Ovary (tissue), 10 donors: ENCODE measurements at places on chromosomes 2 and 18.

GRCh38 chr2:101297383-101297782 is 11.1 kb downstream of the RNF149 start:
- no peak for DNase-seq

GRCh38 chr2:34892256-34892655 is 1293.2 kb upstream of the FAM98A start:
- DNase-seq = no peak

DNA sequence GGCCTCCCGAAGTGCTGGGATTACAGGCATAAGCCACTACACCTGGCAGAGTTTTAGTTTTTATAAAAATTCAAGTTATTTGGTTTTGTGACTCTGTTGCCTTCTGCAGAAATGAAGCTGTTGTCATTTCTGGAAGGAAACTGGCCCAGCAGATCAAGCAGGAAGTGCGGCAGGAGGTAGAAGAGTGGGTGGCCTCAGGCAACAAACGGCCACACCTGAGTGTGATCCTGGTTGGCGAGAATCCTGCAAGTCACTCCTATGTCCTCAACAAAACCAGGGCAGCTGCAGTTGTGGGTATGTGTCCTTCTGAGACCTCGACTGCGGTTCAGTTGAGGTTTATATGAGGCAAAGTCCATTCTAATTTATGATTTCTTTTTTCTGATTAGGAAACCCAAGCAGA is 7.2 kb downstream of the MTHFD2 start:
- no peak for DNase-seq

- DNase-seq = no peak
Observed at GRCh38 chr2:189046320-189046719, 72.1 kb downstream of the COL3A1 start.

GRCh38 chr18:79071503-79072210 is 2.5 kb downstream of the ATP9B start:
- no peak for DNase-seq

DNA sequence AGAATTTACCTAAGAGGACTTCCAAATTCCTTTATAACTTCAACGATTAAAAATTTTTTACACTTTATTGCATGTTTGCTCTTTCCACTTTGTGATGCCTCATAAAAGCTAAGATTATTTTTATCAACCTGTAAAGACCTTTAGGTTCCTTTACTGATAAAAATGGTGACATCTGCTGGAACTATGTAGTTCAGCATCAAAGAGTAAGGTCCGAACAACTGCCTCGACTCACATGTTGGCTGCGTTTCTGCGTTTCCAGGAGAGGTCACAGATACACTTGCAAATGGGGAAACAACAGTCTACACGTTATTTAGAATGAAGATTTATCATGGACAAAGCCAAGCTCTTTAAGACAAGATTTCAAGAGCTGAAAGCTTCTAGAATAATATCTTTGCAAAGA is 18.8 kb upstream of the TMX3 start:
- no peak for DNase-seq

DNA sequence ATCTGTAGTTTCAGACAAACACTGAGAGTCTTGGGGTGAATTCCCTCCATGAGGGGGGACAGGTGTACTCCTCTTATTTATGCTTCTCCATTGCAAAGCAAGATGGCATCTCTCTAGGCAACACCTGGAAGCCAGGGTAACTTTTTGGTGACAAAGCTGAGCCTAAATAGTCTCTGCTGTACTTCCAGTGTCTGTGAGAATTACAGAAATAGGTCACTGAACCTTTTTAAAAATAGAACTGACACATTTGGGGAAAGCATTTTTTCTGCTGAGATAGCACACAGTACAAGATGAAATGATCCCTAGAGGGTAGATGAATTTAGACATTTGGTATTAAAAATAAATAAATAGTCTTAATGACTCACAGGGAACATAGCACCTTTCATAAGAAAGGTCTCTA is 71.7 kb upstream of the SP3 start:
- no peak for DNase-seq

DNA sequence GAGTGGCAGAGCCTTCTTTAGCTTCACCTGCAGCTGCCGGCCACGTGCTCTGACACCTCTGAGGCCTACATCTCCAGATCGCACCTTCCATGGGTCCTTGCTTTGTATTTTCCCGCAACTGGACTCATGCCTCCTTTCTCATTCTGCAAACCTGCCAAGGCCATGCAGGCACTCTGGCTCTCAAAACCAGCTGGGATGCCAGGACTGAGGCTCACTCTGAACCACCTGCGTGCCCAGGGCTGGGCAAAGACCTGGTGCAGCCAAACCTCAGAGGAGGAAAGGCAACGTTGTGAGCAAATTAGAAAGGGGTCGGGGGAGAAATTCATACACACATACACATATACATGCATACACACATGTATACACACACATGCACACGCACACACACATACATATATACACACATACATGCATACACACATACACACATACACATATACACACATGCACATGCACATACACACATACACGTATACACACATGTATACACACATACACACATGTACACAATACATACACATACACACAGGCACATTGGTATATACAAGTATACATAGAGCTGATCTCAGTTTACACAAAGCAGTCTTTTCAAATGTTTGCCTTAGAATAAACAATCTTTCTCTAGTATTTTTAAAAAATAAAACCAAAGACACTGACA is 125.2 kb downstream of the RTP5 start:
- DNase-seq = no peak

- DNase-seq = no peak
Observed at GRCh38 chr18:80006724-80007123, 18.4 kb upstream of the TXNL4A start.

DNA sequence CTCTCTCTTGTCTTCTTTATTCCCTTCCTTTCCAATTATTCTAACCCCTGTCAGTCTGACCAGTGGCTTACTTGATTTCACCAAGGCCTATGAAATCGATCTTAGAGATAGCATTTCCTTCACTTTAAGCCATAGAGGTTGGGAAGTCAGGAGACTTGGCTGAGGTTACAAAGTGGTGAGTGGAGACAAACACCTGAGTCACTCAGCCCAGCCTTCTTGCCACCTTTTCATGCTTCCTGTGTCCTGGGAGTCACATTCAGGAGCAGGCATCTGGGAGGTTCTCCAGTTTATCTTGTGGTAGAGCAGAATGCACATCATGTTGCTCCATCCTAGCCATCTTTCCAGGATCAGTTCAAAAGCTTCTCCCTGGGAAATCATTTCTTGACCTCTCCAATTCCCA is 59.1 kb downstream of the VSNL1 start:
- DNase-seq = no peak

- DNase-seq = no peak
Observed at GRCh38 chr18:26383454-26384270, 157.4 kb downstream of the TAF4B start.

- no peak for DNase-seq
Observed at GRCh38 chr2:129757915-129758783, 221.3 kb upstream of the RAB6C start.

GRCh38 chr2:98479371-98479770 is 34.7 kb downstream of the INPP4A start:
- DNase-seq = no peak

GRCh38 chr18:26133652-26134051 is at the start of gene PSMA8:
PSMA8 (plus strand) TSS chr18:26133869; CDS start chr18:26133966, 97 bp downstream.
- DNase-seq = peak; percentile 27

DNA sequence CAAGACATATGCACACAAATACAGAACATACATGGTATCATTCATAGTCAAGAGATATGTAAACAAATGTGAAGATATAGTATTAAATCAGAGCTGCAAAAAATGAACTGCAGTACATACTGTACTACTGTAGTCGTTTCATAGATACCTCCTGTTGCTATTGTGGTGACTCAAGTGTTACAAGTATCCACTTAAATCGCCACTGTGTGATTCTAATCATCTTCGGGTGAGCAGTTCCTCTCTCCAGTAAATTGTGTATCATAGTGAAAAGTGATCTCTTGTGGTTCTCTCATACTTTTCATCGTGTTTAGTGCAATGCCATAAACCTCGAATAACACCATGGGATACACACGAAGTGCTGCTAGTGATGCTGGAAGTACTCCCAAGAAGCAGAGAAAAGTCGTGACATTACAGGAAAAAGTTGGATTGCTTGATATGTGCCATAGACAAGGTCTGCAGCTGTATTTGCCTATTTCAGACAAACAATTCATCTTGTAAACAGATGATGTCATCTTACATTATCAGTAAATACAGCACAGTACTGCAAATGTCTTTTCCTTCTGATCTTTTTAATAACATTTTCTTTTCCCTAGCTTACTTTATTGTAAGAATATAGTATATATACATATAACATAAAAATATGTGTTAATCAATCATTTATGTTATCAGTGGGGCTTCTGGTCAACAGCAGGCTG is 222.2 kb downstream of the BCL11A start:
- DNase-seq = no peak

- no peak for DNase-seq
Observed at GRCh38 chr2:18423636-18424035, 136.8 kb downstream of the RDH14 start.

DNA sequence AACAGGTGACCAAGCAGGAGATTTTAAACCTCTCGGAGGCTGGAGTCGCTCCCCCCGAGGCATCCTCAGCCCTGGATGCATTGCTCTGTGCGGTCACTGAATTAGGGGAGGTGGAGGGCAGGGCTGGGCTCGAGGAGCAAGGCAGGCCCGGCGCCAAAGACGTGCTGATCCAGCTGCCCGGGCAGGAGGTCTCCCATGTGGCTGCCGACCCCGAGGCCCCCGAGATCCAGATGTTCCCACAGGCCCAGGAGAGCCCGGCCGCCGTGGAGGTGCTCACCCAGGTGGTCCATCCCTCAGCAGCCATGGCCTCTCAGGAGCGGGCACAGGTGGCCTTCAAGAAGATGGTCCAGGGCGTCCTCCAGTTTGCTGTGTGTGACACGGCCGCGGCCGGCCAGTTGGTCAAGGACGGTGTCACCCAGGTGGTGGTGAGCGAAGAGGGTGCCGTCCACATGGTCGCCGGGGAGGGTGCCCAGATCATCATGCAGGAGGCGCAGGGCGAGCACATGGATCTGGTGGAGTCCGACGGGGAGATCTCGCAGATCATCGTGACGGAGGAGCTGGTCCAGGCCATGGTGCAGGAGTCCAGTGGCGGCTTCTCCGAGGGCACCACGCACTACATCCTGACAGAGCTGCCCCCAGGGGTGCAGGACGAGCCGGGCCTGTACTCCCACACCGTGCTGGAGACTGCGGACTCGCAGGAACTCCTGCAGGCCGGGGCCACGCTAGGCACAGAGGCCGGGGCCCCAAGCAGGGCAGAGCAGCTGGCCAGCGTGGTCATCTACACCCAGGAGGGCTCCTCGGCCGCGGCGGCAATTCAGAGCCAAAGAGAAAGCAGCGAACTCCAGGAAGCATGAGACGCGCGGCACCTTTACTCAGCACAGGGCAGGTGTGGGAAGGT is 145.1 kb downstream of the PTGR3 start:
- DNase-seq = no peak

GRCh38 chr2:30894498-30895119 is 87.4 kb upstream of the CAPN13 start:
- no peak for DNase-seq

GRCh38 chr2:200587007-200587616 is 1.3 kb downstream of the AOX1 start:
- no peak for DNase-seq

DNA sequence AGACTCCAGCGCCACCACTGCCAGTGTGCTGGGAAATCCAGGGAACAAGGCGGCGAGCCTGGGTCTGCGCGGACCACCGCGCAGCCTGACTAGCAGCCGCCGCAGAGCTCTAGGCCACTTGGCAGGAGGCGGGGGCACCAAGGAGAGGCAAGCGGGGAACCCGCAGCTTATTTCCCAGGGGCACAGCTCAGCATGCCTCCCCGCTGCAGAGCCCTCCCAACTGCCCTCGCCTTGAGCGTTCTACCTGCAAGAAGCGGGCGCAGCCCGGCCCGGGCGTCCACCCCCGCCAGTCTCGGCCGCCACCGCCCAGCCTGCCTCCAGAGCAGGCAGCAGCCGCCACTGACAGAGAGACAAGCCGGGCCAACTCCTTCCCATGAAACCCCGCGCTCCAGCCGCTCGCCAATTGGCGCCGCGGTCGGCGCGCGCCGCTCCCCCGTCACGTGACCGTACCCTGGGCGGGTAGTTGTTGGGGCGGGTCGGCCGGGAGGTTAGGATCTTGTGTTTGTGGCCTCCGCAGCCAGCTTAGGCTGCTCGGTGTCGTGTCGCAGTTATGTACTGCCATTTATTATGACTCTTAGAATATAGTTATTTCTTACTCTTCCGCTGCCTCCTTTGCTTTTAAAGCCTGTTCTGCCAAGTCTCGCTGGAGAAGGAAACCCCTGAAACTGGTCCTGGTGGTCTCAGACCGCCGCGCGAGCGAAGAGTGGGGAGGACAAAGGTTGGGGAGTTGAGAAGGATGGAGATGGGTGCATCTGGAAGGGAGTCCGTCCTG is at the start of gene LNPK:
LNPK (minus strand) TSS at position 352 of the 772 bp plus-strand sequence. CDS start 6,683 bp downstream, outside the sequence.
- DNase-seq = peak; percentile 94

- no peak for DNase-seq
Observed at GRCh38 chr2:96534141-96534540, 2.4 kb upstream of the ARID5A start.

GRCh38 chr2:107530046-107530445 is 296.6 kb upstream of the RGPD4 start:
- no peak for DNase-seq

- DNase-seq = peak; percentile 7
Observed at GRCh38 chr2:239936838-239937581, 88.1 kb downstream of the NDUFA10 start.

DNA sequence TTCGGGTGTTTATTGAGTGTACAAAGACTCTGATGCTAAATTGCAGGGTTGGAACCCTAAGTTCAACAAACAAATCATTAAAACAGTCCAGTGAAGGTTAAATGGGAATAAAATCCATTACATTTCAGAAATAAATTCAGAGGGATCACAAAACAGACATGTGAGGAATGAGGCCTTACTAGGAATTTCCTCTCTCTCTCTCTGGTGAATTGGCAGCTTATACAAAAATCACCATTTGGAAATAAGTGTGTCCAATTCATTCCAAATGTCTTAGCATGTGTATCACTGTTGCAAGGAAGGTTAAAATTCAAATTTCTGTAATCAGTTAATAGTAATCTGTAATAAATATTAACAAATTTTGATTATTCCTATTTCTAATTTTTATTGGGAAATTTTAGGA is 228.6 kb upstream of the PXDN start:
- no peak for DNase-seq

- no peak for DNase-seq
Observed at GRCh38 chr2:113829270-113829669, 60.6 kb upstream of the ACTR3 start.

DNA sequence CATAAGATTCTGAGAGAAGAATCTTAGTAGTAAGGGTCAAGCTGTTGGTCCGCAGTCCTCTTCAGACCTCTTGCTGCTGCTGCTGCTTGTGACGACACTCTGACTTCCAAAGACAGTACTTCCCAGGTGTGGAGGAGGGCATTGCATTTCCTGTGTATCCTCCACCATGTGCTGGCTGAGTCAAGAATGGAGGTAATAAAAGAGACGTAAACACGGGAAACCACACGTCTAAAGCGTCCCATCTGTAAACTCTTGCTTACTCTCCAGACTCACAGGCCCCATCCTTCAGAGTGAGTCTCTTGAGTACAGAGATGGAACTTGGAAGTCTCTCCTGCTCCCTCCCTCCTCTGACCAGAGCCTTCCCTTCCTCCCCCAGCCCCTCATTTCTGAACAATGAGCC is 25.6 kb downstream of the KLHL29 start:
- no peak for DNase-seq
